ENCODE measurements at places on chromosomes 5 and 9.

DNA sequence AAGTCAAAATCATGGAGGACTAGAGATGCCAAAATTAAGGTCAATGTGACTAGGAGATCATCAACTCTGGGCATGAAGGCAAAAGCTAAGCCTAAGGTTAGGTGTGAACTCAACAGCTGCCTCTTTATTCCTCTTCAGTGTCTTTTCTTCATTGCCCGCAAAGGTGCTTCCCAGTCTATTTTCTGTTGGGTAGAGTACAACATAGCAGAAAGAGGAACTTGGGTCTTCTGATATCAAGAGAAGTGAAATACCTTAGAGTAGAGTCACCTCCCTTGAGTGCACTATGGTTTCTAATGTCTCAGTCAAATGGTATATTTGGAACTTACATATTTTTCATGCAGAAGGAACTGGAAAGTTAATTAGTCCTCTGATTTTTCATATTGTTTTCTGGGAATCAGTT is 122.5 kb upstream of the GRIN3A start:
- no peak for DNase-seq

DNA sequence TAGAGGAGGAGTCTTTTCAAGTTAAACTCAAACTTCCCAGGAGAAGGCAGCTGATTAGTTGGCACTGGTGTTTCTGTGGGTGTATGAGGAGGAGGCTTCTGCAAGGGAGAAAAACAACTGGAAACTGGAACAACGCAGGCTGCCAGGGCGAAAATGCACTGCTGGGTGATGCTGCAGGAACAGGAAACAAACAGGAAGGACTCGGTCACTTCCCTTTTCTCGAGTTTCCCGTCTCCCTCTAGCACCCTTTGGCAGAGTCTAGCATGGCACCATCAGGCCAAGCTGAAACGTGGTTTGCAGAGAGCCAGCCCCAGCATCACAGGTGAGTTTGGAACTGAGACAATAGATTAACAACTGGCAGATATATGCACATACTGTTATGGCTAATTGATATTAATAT is 77.5 kb upstream of the CAST start:
- DNase-seq, result no peak

GRCh38 chr5:143309661-143310431 is 93.6 kb downstream of the NR3C1 start:
- DNase-seq, result no peak

- DNase-seq, result no peak
These were observed 189.5 kb downstream of the SEMA5A start for GRCh38 chr5:9356351-9356825.

DNA sequence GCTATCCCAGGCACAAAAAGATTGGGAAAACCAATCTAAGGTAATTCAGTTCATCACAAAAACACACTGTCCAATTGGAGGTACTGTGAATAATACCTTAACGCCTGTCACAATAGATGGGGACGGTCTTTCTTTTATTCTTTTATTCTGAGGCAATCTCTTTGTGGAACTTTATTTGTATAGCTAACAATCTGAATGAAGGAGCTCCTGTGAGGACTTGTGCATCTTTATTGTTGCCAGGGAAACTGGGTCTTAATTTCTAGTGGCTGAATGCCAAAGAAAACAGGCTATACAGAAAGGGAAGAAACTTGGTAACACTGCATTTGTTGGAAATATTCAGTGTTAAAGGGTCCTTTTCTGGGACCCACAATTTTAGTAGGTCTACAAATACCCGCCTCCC is 546.9 kb upstream of the C9orf72 start:
- DNase-seq, result no peak

DNA sequence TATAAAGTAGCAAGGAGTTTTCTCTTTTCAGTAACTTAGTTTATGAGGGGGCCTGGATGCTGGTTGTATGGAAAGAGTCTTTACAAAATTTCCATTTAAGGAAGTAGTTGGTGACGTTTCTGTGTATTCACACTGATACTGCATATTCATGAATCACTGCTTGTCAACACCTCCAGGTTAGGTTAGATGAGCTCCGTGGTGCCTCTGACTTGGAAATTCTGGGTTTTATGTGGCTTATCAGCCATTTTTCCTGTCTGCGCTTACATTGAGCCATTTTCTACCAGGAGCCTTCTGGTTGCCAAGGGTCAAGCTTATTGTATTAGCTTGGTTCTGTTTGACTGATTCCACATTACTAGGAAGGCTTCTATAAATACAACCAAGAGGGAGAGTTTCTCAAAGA is 128.3 kb downstream of the SLC28A3 start:
- DNase-seq, result no peak

DNA sequence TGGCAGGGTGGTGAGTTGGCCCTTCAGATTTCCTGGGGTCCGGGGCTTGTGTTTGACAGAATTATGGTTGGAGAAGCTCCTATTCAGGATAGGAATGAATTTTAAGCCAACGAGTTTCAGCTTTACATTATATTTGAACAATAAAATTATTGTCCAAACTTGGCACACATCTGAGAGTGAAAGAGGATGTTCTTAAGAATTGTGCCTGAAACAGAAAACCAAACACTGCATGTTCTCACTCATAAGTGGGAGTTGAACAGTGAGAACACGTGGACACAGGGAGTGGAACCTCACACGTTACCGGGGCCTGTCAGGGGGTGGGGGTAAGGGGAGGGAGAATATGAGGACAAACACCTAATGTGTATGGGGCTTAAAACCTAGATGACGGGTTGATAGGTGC is 111.8 kb upstream of the ACTBL2 start:
- no peak for DNase-seq

DNA sequence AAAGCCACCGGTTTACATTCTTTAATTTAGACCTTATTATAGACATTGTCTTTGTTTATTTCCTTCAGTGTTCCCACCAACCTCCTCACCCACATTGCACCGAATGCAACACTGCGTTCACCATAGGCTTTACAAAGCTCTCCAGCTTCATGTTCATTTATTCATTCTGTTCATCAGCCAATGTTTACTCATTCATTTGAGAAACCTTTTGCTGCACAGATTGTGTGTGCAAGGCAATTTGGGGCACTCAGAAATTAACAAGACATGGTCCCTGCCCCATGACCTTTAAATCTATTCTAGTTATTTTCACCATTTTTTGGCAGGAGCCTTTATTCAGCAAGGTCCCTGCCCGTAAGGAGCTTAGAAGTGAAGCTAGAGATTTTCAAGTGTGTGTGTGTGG is 70.9 kb upstream of the RARS1 start:
- no peak for DNase-seq

DNA sequence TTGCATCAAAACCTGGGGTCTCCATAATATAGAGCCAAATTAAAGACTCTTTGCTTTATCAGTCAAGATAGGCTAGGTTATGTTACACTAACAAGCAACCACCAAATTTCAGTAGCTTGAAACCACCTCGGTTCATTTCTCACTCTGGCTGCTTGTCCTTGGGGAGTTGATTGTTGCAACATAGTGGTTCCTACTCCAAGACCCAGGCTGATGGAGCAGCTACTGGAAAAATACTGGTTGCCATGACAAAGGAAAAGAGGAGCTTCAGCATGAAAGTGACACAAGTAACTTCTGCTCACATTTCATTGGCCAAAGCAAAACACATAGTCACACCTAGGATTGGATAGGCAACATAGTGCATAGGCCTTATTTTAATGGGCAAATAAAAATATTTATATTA is 18.5 kb upstream of the RCL1 start:
- no peak for DNase-seq

DNA sequence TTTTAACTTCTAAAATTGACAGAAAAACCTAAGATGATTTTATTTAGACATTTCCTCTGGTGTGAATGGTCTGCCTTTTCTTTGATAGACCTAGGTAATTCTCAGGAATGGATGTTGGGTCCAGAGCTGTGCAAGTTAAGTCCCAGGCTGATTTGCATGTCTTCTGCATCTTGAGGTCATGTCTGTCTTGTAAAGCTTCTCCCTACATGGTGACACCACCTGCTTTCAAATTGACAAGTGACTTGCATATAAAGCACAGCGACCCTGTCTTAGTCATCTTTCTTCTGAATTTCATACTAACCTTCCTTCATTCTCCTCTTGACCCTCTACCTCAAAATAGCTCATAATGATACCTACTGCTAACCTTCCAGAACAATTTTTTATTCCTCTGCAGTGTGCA is 29.2 kb downstream of the OSTF1 start:
- DNase-seq, result no peak

- no peak for DNase-seq
These were observed 13.6 kb upstream of the COL27A1 start for GRCh38 chr9:114141553-114142402.

GRCh38 chr5:170265522-170265921 is 32.1 kb downstream of the LCP2 start:
- no peak for DNase-seq

DNA sequence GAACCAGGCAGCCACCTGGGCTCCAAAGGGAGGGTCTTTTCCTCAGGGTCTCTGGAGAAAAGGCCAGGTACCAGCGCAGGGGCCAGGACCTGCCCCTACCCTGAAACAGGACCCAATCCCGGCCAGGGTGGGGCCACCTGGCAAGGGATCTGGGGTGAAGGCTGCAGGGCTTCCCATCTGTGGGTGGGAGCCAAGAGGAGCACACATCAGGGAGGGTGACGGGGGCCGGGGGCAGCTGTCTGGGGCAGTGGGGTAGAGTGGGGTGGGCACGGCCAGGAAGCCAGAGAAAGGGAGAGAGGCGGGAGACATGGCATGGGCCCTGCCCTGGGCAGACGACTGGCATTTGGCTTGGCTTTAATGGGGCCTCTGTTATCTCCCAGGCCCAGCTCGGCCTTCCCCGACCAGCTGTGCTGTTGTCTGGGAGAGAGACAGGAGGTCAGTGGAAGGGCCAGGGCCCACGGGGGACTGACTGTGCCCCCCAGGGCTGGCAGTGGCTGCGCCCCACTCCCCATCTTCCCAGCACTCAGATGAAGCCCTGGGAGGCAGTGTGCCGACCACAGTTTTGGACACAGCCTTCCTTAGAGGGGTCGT is 57.2 kb upstream of the RNF130 start:
- DNase-seq, result no peak

GRCh38 chr5:36722900-36723299 is 116.5 kb downstream of the SLC1A3 start:
- DNase-seq, result no peak

DNA sequence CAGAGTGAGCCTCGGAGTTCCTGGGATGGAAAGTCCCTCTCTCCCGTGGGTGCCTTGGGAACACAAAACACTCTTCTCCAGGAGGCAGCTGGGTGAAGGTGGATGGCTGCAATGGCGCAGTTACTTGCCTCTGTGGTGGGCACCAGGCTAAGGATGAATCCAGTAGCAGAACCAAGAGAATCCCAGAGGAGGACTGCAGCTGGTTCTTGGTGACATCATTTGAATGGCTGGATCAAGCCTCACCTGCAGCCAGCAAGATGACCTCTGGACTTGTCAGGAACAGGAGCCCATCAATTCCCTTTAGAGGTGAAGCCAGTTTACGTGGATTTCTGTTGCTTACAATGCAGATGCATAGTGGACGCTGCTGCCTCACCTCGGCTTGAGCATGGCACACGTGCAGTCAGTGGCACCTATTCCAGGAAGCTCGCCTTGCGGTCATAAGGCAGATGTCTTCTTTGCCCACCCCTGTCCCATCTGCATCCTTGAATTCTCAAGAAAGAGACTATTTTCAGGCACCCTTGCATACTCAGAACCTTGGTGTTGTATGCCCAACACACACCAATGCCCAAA is 34.1 kb upstream of the ADAMTS2 start:
- DNase-seq, result no peak

- no peak for DNase-seq
These were observed 5.4 kb downstream of the SNCB start for GRCh38 chr5:176624938-176625337.

DNA sequence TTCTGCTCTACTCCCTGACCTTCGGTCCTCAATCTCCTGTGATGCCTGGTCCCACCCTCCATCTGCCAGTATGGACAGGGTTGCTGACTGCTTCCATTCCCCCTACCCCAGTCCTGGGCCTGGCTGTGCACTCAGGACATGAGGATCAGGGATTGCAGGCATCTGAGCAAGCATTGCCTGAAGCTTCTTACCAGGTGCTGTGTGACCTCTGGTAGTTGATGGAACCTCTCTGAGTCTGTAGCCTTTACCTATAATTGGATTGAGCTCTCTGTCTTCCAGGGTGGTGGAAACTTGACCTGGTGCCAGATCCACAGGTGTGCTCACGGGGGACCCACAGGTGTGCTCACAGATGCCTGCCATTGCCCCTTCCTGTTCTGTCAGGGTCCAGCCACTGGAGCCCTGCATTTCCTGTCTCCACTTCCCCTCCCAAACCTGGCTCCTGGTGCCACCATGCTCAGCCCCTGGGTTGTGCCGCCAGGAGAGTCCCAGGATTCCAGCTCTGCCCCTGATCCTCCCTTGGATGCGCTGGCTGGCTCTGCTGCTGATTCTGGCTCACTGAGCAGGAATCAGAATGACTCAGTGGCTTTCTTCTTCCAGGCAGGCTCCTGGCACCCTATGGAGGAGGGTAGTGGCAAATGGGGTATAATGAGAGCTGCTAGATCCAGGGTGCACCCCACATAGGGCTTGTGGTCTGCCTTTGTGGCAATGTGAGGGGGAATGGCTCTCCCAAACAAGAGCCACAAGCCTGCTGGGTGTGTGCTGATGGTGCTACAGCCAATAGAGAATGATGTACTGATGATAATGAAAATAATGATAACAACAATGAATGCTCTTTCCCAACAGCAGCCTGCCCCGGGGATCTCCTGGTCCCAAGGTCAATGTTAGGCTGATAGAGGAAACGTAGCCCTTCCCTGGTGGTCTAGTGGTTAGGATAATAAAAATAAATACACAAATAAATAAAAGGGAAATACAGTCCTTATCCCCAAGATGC is 35.2 kb upstream of the PSD2 start:
- no peak for DNase-seq

- DNase-seq, result no peak
These were observed 422.2 kb downstream of the CTNND2 start for GRCh38 chr5:11482011-11482410.

GRCh38 chr9:72333197-72333596 is 31.8 kb downstream of the ZFAND5 start:
- no peak for DNase-seq

- no peak for DNase-seq
These were observed 486.6 kb downstream of the BRINP1 start for GRCh38 chr9:118882684-118883083.

- DNase-seq, result no peak
These were observed 107.8 kb upstream of the ATP10B start for GRCh38 chr5:160959804-160960203.

DNA sequence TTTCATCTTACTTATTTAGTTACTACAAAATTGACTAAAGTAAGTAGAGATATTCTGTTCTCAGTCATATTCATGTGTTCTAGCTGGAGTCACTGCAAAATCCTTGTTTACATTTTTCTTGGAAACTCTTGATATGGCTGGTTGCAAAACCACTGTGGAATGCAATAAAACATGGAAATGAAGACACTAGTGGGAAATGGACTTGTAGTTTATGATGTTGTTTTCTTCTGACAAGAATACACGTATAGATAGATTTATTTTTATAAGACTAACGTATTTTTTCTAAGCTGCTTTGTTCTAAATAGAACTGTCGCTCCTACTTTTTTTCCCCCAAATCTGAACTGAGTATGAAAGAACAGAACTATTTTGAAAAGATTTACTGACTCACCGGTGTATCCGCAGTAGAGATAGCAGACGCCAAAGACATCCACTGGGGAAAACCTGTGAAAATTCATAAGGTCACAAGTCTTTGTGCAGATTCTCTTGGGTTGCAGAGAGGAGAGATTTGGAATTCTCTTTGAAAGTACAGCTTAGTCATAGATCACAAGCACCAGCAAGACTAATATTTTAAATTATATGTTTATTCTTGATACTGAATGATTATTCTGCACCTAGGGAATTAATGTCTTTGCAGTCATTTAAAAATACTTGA is 119.6 kb upstream of the TAF11L2 start:
- no peak for DNase-seq

GRCh38 chr9:94780516-94780950 is 54.0 kb downstream of the AOPEP start:
- DNase-seq, result peak; percentile 30

GRCh38 chr5:74325866-74326265 is 314.7 kb downstream of the ENC1 start:
- DNase-seq, result no peak
